ENCODE measurements at places on chromosomes 1 and 21.

DNA sequence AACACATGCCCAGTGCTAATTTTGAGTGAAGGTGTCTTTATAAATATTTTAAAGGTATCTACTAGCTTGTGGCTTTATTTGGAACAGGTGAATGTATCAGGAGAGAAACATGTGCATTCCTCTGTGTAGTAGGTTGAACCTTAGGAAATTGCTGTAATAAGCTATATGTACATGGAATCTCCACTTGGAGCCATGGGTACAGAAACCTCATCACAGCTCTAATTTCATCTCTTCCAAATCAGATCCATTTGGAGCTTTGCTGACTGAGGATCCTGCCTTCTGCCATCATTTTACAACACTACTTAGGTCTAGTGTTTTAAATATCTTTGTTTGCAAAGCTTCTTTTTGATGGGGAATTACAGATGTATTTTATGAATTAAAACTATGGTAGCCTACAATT lies 2.1 kb downstream of the KCNK2 start:
- no peak for DNase-seq

- DNase-seq, result no peak
Measured at GRCh38 chr1:91645031-91645430, 144.4 kb downstream of the CDC7 start.

DNA sequence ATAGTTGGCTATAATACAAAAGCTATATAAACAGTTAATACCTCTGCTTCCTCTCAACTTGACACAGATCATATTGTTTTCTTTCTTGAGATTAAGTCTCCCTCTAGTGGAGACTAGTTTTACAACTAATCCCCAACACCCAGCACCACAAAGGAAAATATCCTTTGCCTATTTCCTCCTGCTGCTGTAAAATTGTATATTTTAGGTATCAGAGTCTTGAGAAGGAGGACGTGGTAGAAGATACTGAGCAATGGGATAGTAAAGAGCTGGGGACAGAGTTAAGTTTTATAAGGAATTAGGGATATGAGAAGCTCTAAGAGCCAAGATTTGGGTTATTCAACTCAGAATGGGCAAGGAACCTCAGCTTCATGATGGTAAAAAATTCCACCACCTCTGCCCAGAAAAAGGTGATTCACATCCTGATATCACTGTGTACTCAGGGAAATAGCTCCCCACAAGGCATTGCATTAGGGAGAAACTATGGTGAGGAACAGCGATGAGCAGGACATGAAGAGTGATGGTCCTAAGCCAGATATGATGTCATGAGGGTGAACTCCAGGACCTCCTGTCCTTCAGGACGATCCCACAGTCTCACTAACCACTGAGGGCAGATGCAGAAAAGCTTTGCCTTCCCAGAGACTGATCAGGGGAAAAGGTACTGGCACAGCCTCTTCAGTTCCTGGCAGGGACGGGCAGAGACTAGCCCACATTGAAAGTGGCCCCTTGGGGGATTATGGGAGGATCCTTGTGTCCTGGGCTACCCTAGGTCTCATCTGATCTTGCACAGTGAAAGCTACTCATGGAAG lies 14.7 kb upstream of the CFAP126 start:
- DNase-seq, result no peak

GRCh38 chr1:25458541-25459298 lies 28.0 kb downstream of the MACO1 start:
- DNase-seq, result no peak

DNA sequence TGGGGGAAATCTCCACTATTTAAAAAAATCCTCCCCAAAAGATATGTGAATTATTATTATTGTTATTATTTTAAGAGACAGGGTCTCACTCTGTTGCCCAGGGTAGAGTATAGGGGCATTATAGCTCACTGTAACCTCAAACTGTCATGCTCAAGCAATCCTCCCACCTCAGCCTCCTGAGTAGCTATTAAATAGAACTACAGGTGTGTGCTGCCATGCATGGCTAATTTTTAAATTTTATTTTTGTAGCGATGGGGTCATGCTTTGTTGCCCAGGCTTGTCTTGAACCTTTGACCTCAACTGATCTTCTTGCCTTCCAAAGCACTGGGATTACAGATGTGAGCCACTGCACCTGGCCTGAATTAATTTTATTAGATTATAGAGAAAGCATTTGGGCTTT lies 116.8 kb downstream of the RABGAP1L start:
- DNase-seq, result no peak

DNA sequence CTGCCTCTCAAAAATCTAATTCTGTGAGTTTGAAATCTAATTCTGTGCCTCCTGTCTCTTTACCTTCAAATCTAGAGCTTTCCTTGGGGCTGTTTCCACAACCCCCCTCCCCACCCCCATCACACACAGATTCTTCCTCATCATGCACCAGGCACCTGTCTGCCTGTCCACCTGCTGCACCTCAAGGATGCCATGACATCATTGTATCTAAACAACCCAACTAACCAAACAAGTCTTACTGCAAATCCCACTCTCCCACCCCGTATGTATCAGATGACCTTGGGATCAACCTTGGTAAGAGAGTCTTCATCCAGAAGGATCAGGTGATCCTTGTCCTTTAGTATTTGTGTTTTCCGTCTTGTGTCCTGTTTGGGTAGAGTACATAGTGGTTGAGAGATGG lies 102.7 kb upstream of the SIM2 start:
- no peak for DNase-seq

DNA sequence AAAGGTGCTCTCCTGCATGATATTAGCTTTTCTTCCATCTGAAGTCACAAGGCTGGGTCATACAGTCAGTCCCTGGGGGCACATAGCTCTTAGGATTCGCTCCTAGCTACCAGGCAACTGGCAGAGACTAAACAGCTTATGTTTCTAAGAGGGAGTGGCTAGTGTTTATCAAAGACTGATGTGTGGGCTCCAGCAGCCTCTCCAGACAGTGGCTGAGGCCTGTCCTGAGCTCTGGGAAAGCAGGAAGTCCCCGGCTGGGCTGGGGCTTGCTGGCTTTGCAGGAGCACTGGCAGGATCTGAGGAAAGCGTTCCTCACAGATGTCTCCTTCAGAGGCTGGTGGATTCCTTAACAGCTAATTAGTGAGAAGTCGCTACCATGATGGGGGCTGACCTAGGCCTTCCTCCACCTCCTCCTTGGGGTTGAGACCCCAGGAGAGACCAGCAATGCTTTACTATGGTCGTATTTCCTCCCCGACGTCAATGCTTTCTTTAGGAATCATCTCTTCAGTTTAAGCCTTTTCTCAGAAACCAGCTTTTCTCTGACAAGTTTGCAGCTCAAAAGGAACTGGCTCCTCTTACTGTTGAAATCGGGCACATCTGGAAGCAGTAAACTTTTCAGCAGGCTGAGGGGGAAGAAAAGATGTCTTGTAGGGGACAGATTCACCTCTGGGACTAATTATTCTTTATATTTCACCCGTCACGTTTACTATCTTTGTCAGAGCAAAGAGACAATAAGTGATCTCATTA lies 33.5 kb upstream of the HHAT start:
- DNase-seq, result peak; percentile 75

DNA sequence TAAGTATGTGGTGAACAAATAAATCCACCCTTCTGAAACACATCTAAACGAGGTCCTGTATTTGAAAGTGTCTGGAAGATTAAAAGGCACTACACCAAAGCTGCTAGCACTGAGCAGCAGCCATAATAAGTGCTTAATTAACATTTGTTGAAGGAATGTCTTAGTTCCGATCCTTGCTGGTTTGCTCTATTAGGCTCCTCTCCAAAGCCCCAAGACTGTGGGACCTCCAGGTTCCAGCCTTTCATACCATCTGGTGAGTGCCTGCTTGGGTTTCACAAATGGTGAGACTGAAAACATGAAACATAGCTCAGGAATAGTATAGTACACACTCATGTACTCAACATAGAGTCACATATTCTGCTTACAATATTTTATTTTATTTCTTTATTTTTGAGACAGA lies 640 bp upstream of the CYP2J2 start:
- no peak for DNase-seq

- DNase-seq, result peak; percentile 66
Measured at GRCh38 chr1:202160377-202160940, at the start of gene PTPN7. Gene PTPN7, minus strand, starts transcription at chr1:202160602. Its CDS starts 1,200 bp downstream, at chr1:202159402.

- DNase-seq, result no peak
Measured at GRCh38 chr1:169576935-169577331, 9.3 kb downstream of the F5 start.

Data from stomach (tissue), 19 donors.